CD4-positive, alpha-beta T cell treated with Interleukin-1 beta for 1 hour (primary cell): ENCODE measurements at places on chromosomes 11 and 22.

DNA sequence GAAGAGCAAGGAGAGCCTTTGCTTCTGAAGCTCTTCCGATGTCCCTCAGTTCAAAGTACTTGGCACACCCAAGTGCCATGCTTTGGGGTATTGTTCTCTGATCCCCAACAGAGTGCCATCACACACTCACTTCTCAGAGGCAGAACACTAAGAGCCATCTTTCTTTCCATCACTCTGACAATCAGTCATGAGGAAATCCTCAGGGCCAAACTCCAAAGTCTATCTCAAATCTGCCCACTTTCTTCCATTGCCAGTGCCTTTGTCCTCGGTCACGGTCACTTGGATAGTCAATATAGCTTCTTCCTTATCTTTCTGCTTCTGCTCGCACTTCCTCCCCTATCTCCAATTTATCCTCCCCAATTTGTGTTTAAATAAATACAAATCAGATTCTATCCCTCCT is 90.9 kb downstream of the ENTHD1 start:
- no peak for DNase-seq

DNA sequence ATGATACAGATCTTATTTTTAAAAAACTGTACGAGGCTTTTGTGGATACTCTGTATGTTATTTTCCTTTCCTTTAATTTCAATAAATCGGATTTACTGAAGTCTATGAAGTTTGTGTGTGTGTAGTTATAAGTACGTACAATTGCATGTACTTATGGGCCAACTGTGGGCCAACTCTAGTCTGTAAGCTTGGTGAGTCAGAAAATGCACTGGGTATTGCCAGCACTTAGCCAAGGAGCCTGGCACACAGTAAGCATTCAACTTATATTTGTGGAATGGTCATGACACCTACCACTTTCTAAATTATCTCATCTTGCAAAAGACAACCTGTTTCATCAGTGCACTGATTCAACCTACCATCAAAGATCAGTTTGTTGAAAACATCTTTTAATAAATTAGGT is 32.6 kb downstream of the THAP12 start:
- DNase-seq, result no peak

- DNase-seq, result peak; percentile 59
These were observed 1.2 kb downstream of the TSPO start for GRCh38 chr22:43152357-43153071.

DNA sequence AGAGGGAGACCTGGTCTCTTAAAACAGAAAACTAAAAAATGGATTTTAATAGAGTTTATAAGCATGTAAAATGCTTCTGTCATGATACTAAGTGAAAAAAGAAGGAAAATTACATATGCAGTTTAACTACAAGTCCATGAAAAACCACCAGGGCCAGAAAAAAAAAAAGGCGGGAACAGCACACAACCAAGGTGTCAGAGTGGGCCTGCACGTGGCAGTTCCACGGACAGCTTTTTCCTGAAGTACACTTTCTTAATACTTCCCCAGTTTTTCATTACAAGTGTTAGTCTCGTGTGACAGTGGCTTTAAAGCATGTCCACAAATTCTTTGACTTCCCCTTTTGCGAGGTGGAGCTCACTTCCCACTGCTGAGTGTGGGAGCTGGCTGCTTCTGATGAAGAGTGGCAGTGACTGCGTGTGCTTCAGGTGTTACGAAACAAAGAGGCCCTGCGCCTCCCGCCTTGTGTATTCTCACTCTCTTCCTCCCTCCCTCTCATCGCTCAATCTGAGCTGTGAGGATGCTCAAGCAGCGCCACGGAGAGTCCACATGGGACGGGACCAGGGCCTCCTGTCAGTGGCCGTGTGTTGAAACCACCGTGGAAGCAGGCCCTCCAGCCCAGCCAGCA is 16.4 kb downstream of the PPM1F start:
- DNase-seq, result peak; percentile 79

DNA sequence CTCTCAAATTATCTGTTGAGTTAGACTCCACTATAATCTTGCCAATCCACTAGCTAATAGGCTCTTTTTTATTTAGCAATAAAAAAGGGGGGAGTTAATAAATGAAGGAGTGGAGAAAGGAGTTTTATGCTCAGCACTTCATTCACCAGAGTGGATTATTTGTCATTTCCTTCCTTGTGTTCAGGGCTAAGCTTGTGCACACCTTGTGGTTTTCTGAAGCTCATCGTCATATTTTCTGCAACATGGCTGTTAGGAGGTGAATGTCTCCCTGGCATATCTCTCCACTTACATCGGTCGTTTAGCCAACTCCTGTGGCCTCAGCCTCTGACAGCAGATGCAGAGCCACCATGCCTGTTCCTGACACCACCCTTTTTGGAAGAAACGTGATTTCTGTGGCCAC is 83.9 kb upstream of the MTNR1B start:
- DNase-seq, result no peak

DNA sequence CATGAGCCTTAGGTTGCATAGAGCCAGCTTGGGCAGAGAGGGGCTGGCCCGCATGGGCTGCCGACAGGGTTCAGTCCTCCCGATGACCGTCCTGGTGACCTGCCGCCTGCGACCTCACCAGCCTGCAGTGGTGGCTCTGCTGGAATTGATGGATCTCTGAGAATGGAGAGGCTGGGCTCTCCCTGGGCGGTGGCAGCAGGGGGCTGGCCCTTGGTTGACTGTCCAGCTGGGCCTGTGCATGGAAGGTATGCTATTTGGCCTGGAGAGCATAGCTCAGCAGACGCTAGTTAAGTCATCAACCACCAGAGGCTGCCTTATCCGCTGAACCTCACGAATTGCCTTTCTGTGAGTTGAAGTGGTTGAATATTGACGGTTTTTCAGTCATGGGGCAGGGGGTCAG is 19.7 kb downstream of the GRAMD4 start:
- no peak for DNase-seq

- DNase-seq, result no peak
These were observed 16.6 kb downstream of the PIH1D2 start for GRCh38 chr11:112057170-112057569.

- no peak for DNase-seq
These were observed 1123.3 kb downstream of the BRD1 start for GRCh38 chr22:48704335-48704734.

GRCh38 chr11:79471071-79471844 is 30.4 kb upstream of the TENM4 start:
- DNase-seq, result no peak

DNA sequence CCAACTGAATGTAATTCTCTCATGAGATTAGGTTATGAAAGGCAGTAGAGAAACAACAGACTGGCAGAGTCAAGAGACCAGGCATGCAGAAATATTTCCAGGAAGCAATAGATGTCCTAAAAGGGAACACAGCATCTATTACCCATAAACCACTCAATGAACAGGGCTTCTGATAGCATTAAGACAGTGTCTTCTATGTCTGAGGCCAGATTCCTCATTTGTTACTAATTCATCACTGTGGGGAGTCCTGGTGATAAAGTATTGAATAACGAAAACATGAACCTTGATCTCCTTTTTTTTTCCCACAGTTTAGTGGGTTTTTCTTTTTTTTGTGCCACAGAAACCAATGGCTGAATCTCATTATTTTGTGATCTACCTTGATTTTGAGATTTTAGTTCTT is 339.0 kb downstream of the METTL15 start:
- no peak for DNase-seq

- DNase-seq, result no peak
These were observed 8.3 kb downstream of the CD81 start for GRCh38 chr11:2385156-2386151.

- peak; percentile 55 for DNase-seq
These were observed 8.0 kb upstream of the CTSD start for GRCh38 chr11:1771700-1772099.

- DNase-seq, result no peak
These were observed 22.6 kb downstream of the FADD start for GRCh38 chr11:70225681-70226177.

DNA sequence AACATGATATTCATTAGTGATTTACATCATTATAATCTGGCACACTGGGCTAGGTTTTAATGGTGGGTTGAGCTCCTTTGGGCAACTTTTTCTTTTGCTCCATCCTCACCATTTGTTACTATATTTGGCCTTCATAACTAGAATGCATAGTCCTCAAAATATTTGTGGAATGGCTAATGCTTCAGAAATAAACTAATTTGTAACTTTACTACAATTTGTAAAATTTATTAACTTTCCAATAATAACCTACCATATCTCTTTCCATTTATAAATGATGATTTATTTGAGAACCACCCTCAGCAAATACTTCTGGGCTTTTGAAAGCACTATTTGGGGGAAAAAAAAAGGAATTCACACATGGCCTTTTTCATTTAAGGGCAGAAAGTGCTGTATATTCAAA is 79.7 kb downstream of the LARGE2 start:
- no peak for DNase-seq

DNA sequence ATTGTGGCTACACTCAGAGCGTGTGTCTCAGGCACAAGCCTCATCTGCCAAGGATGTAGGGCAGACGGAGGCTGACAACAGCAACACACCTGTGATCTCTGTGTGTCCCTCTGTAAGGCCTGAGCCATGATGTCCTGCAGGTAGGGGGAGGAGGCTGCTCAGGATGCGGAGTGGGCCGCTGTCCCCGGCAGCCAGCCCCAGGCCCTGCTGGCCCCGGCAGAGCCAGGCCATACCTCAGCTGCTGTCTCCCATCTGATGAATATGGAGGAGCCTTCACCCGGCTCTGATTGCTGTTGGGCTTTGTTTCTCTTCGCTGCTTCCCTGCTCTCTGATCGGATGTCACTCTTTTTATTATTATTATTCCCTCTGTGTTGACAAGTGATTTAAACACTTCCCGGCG is 83.6 kb upstream of the NCAM1 start:
- no peak for DNase-seq

GRCh38 chr22:48953830-48954229 is 873.8 kb downstream of the BRD1 start:
- DNase-seq, result no peak

- no peak for DNase-seq
These were observed 64.7 kb downstream of the MAML2 start for GRCh38 chr11:96278039-96278897.

DNA sequence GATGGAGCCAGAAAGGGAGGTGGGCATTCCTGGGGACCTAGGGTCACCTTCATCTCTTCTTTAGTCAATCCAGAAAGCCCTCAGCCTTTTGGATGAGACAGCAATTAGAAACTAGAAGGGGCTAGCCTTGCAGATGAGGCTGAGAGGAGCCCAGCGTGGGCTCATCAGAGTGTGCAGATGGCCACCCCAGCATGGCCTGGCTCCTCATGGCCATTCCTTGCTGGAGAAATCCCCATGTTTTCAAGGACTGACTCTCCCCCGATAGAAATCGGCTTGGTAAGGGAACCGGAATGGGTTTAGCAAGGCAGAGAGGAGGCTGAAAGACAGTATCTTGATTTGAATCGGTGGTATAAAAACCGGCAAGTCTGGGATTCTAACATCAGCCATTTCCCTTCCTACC is 274.6 kb downstream of the BUD13 start:
- DNase-seq, result no peak

GRCh38 chr22:29830585-29830984 is 7.5 kb downstream of the ASCC2 start:
- no peak for DNase-seq

DNA sequence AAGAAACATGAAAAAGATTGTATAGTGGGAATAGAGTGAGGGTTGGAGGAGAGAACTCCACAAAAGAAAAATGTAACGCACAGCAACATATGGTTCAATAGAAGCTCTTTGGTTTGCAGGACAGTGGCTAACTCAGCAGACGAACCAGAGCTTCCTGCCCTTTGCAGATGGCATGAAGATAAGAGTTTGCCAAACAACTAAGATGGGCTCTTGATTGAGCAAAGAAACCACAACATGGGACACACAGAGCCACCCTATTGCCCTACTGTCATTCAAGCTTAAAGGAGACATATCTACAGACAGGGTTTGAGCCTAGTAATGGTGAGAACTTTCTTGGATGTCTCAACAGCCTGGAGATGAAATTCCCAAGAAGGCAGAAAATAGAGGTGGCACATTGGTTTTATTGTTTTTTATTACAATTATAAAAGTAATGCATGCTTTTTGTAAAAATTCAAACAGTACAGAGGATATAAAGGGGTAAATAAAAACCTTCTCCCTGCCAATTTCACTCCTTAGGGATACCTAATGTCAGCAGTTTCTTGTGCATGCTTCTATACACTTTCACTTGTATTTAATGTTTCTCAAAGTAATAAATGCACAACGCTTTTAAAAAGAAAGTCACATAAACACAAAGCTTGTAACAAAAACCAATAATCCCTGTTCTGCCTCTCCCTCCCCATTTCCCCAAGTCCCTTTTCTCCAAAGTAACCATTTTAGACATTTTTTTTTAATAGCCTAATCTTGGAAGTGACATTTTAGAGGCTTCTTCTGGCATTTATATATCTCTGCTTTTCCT is 63.7 kb downstream of the COPB1 start:
- DNase-seq, result peak; percentile 23
